ENCODE measurements at places on chromosomes 2 and 18.
A peak's percentile ranks its signal among the peaks of the same experiment; 100 is the strongest.

DNA sequence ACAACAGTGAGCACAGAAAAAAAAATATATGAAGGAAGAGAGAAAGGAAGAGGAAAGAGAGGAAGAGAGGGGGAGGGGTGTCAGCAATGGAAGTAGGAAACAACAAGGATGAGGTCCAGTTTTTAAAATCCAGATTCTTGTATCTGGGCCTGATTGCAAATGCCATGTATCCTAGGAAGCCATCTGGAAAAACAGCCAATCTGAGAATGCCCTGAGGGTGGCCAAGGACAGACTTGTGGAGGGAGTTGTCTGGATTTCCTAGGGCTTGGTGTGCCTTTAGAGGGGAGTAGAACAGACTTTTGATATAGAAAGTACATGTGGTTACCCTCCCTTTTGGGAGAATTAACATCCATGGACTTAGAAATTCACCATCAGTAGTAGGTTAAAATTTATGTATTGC is 47.1 kb downstream of the PRKCE start:
- DNase-seq = no peak

DNA sequence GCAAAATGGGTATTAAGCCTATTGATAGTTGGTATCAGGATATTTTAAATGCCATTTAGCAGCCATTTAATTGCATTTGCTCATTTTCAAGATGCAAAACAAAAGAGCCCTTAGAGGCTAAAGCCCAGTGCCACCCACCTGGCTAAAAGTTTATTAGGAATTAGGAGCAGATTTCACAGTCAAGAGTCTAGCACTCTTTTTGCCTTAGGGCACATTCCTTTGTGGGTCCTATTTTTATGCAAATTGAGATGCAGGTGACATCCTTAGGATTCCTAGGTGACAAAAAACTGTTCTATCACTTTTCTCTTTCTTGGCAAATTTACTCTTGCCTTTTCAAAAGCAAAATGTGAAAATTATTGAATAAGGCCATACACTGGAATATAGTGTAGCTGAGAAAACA is 42.0 kb downstream of the CTNNA2 start:
- no peak for DNase-seq

- no peak for DNase-seq
Measured at GRCh38 chr2:242051463-242051862, 181.9 kb downstream of the RTP5 start.

GRCh38 chr2:221779614-221780067 is 207.5 kb upstream of the EPHA4 start:
- DNase-seq = peak; percentile 86

DNA sequence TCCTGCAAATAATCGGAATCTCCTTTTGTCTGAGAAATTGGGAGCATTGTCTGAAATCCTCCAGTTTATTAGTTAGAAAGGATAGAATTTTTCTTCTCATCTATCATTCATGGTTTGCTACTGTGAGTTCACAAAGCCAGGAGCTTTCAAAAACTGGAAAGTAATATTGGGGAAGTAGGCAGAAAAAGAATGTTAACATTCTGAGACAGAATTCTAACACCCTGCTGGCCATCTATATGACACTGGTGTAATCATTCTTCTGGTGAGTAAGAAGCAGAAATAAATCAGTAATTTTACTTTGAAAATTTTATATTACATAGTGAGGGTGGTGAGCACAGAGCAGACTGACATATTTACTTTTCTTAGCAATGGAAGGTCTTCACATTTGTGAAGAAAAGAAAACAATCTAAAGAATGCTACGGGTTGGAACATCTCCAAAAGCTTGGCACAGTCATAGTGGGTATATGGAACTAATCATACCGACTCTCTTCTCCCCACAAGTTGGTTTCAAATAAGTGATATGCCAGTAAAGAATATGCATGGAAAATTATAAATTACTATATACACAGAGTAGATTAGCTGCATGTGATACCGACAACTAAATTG is 344.9 kb downstream of the LPIN1 start:
- peak; percentile 57 for DNase-seq

DNA sequence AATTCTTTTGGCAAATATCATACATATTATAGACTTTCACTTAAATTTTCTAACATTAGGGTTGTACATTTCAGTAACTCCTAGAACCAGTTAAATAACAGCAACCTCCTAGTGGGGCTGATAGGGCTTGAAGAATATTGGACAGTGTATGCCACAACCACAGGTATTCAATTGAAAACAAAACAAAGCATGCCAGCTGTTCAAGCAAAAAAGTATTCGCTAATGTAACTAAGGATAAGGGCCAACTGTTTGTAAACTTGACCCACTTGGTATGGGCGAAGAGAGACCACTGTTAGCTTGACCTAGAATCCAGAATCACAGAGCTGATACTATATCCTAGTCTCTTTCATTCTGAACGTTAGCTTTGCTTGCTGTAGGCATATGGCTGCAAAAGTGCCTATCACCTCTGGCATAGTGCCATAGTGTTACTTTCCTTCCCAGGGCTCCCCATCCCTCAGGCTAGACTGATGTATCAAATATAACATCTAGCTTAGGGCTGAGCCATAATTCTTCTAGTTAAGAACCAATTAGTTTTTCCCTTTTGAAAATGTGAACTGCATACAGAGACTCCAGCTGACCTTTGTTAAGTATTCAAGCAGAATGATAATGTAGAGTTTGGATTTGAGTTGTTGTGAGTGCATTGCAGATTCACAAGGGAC is 458.8 kb upstream of the NRXN1 start:
- no peak for DNase-seq

- DNase-seq = no peak
Measured at GRCh38 chr2:205802941-205803340, 120.6 kb downstream of the NRP2 start.

DNA sequence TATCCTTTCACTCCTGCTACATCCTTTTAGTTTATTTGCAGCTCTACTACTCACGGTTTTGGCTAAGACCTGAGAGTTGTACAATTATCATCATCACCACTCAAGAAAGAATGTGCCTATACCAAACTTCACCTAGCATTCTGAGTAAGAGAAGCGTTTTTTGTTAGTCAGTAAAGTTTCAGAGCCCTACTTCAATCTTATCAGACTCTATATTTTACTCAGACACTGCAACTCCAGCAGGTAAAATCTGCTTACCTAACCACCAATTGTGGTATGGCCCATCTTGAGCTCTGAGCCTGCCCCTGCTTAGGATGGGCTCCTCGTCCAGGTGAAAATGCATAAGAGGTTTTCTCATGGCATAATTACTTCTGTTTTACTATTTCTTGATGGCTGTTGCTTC is 37.1 kb downstream of the ICOS start:
- no peak for DNase-seq

- DNase-seq = no peak
Measured at GRCh38 chr2:105866216-105867185, 121.8 kb downstream of the NCK2 start.

GRCh38 chr2:150866431-150866830 is 379.0 kb upstream of the RND3 start:
- DNase-seq = no peak

DNA sequence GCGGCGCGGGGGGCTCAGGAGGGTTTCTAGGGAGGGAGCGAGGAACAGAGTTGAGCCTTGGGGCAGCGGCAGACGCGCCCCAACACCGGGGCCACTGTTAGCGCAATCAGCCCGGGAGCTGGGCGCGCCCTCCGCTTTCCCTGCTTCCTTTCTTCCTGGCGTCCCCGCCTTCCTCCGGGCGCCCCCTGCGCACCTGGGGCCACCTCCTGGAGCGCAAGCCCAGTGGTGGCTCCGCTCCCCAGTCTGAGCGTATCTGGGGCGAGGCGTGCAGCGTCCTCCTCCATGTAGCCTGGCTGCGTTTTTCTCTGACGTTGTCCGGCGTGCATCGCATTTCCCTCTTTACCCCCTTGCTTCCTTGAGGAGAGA is 5.2 kb downstream of the PROC start:
- DNase-seq = no peak

DNA sequence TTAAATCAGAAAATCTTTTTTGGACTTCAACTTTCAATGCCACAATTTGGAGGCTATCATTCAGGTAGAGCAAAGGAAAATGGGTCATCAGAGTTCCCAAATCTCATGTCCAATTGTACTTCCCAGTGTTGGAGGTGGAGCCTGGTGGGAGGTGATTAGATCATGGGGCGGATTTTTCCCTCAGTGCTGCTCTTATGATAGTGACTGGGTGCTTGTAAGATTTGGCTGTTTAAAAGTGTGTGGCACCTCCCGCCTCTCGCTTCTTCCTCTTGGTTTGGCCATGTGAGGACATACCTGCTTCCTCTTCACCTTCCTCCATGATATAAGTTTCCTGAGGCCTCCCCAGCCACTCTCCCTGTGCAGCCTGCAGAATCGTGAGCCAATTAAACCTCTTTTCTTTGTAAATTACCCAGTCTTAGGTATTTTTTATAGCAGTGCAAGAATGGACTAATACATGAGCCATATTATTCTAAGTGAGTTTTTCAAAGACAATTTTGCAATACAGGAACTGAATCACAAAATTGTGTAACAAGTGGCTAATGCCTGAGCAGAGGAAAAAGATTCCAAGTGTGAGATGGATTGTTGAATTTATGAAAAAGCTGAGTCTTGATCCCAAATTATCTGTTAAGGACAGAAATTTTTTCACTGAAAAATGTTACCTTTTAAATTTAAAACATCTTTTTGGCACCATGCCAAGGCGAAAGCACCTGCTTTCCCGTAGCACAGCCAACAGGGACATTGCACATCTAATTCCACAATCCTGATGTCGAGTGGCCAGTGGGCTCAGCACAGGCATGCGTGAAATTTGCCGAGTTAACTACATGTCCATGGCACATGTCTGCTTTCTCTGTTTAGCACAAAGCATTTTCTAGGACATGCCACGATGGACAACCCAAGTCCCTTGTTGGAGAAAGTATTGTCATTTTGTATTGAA is 150.9 kb downstream of the COL6A3 start:
- no peak for DNase-seq

DNA sequence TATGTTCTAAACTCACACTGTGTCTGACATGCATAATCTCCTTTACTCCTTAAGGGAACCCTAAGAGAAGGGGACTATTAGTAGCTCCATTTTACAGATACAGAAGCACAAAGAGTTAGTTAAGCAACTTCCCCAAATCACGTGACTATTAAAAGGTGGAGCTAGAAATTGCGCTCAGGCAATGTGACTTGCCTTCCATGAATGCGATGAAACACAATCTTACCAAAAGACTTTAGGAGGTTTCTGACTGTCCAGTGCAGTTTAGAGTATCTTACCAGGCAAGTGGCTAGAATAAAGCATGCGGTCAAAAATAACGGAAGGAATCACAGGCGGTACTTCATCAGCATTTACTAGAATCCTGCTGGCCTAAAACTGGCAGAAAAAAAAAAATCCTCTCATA is 70.4 kb downstream of the ZNF521 start:
- DNase-seq = no peak

DNA sequence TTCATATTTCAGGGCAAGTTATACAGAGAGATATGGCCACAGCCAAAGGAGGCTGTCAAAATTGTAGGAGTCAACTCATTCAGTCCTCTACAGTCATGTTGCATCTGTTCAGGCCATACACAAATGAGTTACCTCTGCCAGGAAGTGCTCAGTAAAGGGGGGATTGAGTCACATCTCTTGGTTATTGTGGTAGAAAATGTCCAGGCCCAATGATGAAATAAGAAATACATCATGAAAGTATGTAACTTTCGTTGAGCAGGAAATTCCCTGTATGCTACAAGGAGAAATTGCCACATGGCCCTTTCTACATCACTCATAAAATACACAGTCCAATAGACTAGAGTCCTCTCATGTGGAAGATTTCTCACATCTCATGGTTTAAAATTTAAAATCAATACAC is 103.9 kb upstream of the COL3A1 start:
- DNase-seq = peak; percentile 40

- DNase-seq = no peak
Measured at GRCh38 chr2:584863-585823, 92.1 kb downstream of the TMEM18 start.

GRCh38 chr18:11994703-11995444 is 13.6 kb downstream of the IMPA2 start:
- peak; percentile 95 for DNase-seq

DNA sequence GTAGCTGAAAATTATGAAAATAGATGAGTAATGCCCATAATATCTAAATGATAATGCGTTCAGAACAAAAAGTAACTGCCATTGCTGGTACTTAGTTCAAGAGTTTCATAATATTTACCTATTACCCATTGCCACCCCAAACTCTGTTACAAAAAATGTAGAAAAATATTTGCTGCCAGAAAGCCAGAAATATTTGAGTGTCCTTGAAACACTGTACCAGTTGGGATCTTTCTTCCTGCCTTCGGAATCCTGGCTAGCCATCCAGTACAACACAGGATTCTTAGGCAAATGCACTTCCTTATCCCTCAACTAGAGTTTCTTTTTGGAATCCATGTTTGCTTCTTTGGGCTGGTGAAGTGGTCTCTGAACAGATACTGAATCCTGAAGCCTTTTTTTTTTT is 207.1 kb downstream of the MCFD2 start:
- DNase-seq = no peak

DNA sequence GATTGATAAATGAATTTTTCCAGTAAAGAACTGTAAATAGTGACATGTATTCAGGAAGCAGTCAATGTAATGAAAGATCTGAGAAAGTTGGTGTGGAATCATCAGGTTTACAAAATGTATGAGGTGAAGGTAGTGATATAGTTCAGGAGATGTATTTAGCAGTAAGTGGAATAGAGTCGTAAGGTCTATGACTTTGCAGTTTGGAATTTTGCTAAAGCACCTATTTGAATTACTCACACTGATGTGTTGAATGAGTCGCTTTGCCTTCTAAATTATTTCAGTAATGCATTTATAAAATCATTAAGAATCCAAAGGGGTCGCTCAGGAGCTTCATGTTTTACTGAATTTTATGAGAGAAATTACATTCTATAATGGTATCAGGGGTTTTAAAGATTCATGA is 713.7 kb downstream of the DSC3 start:
- DNase-seq = no peak

DNA sequence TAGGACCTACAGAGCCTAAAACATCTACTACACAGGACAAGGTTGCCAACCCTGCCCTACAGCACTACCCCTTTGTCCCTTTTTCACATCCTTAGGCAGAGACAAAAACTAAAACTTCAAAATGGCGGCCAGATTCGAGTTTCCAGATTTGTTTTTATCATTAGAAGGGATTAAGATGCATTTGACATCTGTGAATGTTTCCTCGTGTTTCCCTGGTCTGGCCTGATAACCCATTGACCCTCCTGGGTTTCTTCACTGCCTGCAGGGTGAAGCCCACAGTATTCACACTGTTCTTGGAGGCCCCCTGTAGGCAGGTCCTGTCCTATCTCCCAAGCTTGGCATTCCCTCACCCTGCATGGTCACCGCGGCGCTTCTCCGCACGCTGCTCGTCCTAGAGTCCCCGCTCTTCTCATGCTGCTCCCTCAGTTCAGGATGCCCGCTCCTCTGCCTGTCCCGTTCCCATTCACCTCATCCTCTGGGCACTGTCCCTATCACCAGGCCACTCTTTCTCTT is 67.6 kb downstream of the TPGS2 start:
- no peak for DNase-seq

DNA sequence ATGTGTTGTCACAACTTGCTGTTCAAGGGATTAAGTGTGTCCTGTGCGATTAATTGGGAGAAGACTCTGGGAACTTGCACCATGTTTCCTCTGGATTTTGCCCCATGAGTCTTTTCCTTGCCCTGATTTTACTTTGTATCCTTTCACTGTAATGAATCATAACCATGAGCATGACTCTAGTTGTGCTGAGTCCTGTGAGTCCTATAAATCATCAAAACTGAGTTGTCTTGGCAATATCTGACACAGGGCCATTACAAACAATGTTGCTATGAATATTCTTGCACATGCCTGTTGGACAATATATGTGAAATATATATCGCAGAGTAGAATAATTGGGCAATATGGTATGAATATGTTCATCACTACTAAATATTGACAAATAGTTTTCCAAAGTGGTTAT is 56.5 kb upstream of the COL5A2 start:
- DNase-seq = no peak

Measured in RCC 7860 (cell line).